LNCaP clone FGC (cell line): ENCODE measurements at places on chromosomes 4 and X.

DNA sequence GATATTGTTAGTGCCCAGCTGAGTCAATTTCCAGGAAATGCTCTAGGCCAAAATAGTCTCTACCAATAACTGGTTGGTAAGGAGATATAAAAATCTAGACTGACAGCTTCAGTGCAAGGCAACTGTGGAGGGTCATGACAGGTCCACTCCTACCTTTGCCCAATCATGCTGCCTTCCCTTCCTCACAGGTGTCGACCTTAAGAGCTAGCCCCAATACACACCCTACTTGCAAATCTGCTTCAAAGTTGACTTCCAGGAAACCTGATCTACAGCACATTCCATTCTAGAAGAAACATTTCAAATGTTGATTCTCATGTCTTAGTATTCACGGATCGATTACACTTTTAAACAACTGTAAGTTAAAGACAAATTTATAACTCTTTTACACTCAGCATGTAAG is 1455.5 kb downstream of the TECRL start:
- DNase-seq, result no peak

GRCh38 chr4:36477861-36478260 is 196.4 kb downstream of the DTHD1 start:
- no peak for DNase-seq

GRCh38 chrX:15515931-15516330 is 15.3 kb downstream of the BMX start:
- no peak for DNase-seq

DNA sequence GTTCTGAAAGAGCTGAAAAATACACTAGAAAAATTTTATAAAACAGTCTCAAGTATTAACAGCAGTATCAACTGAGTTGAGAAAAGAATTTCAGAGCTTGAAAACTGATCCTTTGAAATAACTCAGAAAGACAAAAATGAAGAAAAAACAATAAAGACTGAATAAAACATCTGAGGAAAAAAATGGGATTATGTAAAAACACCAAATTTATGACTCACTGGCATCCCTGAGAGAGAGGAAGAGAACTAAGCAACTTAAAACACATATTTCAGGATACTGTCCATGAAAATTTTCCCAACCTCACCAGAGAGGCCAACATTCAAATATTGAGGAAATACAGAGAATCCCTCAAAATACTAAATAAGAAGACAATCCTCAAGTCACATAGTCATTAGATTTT is 22.9 kb downstream of the PABPC4L start:
- DNase-seq, result no peak

GRCh38 chrX:107154787-107155620 is 36.4 kb upstream of the RBM41 start:
- no peak for DNase-seq

- DNase-seq, result no peak
Measured at GRCh38 chrX:3244203-3244743, 102.2 kb downstream of the MXRA5 start.

- DNase-seq, result no peak
Measured at GRCh38 chrX:53481093-53481492, 46.9 kb upstream of the HSD17B10 start.

DNA sequence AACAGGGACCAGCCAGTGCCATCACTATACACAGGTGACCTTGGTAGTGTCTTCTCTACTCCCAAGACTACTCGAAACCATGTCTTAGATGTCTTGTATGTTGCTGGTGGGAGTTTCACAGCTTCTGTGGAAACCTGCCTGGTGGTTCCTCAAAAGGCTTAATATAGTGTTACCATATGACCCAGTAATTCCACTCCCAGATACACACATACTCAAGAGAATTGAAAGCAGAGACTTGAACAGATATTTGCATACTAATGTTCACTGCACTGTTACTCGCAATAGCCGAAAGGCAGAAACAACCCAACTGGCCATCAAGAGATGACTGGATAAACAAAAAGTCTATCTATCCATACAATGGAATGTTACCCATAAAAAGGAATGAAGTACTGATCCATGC is 3.1 kb downstream of the TFDP3 start:
- no peak for DNase-seq
